NCI-H1105 treated with DMSO at 0.1 percent for 48 hours (cell line): ENCODE measurements at places on chromosomes 4 and X.

GRCh38 chr4:87977521-87978278, 2.2 kb downstream of the SPP1 start:
- DNase-seq, result no peak

GRCh38 chr4:52197306-52197705, 146.2 kb downstream of the SPATA18 start:
- DNase-seq, result no peak

DNA sequence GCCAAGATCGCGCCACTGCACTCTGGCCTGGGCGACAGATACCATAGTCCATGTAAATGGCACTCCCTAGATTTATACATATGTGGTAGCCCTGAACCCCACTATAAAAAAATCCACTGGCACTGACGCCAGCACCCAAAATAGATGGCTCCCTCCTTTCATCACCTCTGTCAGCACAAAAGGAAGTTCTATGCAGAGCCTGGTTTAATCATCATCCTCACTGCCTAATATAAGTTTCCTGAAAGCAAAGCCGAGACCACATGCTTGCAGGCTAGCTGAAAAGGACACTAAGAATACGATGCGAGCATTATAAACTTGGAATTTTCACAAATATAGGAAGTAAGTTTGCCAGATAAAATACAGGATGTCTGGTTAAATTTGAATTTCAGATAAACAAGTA, 27.5 kb upstream of the DOCK11 start:
- DNase-seq, result no peak

GRCh38 chr4:116332508-116332907, 752.9 kb downstream of the TRAM1L1 start:
- no peak for DNase-seq

DNA sequence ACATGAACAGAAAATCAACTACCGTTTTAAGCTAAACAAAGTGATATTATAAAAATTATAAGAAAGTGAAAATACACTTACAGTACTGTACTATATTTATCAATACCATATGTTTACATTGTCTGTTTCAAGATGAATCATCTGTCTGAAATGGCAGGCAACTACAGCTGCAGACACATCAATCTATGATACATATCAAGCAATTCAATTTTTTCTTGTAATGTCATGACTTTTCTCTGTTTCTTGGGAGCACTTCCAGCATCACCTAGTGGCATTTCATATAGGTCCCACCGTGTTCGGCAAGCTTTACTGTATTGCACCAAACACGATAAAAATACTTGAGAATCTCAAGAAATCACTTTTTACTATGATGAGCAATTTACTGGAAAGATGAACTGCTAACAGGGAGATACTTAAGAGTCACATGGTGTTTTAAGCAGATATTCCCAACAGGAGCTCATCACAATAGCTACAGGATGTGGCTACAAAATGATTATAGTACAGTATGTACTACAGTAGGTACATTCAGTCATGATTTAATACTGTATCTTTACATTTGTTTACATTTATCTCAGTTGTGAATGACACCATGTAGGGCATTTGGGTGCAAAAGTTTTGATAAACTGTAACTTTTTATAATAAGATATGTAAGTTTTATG, 207.4 kb downstream of the ADAM29 start:
- DNase-seq, result no peak

DNA sequence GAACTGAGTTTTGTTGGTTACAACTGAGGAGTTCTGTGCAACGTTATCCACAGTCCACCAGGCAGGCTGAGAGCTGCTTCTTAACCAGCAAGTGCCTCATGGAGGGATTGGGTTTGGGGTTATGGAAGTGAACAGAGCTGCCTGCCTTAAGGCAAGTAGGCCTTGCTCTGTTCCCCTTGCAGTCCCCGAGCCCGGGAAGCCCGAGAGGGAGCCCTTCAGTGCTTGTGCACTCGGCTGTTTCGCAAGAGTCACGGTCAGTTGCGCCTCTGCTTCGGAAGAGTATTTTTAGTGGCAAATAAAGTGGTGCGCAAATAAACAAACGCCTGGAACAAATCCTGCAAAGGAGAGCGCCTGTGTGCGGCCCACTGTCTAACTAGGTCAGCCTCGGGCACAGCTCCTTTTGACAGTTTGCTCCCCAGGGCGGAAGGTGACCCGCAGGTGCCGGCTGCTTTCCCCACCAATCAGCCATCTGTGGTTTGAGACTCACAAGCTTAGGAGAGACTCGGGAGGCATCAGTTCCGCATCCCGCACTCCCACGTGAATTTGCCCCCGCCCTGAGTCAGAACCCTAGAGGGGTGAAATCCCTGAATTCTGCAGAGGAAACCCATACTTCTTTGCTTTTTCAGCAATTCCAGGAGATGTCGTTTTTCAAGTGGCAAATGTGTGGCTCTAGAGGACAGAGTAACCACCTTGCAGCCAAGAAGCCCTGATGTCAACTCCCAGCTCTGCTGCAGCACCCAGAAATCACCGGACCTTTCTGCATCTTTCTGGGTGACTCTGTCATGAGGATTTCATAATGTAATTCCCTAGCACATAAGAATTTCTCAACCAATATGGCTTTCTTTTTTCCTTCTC, 56.8 kb downstream of the LGI2 start:
- DNase-seq, result no peak

DNA sequence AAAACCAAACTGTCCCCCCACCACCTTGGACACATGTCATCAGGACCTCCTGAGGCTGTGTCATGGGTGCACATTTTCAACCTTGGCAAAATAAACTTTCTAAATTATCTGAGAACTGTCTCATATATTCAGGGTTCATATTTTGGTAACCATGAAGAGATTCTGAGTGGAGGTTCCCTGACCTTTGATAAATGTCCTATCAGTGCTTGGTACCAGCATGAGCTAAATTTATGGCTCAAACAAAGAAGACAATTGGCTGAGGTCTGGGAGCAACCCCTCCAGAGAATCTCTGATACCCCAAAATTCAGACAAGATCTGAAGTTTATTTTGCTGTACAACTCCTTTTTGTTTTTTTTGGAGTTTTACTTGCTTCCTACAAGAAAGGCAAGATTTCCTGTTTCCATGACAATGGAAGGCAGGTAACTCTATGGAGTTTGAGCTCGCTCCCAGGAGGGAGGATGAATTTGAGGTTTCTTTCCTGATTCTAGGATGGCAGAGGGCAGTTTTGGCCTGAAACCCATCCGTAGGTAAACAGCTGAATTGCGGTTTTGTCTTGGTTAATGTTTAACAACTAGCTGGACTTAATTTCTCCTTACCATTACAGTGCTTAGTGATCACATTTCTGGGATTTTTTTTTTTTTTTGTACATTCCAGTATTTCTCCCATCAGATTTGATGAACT, 14.5 kb downstream of the UGT2B15 start:
- DNase-seq, result no peak

DNA sequence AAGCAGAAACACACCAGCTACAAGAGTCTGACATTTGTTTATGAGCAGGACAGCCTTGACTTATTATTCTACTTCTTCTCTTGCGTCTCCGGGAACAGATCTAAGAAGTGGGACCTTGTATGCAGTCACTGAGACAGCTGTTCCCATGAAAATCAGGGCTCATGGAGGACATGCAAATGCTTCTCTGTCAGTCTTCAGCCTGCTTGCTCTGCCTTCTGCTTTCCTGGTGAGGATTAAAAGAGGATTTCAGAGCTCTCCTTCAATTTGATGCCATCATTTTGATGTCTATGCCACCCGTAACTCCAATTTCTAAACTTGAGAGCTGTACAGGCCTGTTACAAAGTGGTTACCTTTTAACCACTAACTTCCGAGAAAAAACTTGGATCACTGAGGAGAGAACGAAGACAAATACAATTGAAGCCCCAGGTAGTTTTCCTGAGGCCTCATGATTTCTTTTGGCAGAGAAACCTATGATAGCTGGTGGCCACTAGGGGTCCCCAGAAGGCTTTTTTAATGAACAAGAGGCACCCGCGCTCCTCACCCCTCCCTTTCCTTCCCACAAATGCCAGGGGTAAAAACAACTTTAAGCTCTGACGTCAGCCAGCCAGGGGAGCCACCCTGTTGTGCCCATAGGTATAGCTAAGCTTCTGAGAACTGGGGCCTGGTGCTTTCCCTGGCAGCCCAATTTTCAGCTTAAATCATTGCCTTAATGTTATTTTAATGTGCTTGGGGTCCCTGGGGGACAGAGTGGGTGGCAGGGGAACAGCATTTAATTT, 97.0 kb downstream of the DDIT4L start:
- peak; percentile 64 for DNase-seq

- no peak for DNase-seq
Measured at GRCh38 chr4:172169871-172170270, 356.7 kb downstream of the GALNTL6 start.
